ENCODE measurements at places on chromosomes 3 and 15.

GRCh38 chr3:190601622-190602021 is 87.7 kb downstream of the IL1RAP start:
- no peak for DNase-seq

DNA sequence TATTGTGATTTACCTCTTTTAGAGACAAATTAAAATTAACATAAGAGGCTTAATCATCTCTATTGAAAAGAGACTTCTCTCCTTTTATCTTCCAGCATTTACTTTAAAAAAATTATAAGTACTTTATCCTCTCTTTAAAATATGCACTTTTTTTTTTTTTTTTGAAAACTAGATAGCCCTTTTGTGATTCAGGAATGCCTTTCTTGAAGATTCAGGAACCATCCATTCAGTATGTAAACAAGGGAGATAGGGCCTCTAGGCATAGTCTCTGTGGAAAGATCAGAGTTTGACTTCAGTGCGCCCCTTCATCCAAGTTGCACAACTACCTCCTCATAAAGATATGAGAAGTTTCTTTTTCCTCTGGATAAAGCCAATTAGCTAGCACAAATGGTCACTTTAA is 1163.7 kb downstream of the SI start:
- no peak for DNase-seq

DNA sequence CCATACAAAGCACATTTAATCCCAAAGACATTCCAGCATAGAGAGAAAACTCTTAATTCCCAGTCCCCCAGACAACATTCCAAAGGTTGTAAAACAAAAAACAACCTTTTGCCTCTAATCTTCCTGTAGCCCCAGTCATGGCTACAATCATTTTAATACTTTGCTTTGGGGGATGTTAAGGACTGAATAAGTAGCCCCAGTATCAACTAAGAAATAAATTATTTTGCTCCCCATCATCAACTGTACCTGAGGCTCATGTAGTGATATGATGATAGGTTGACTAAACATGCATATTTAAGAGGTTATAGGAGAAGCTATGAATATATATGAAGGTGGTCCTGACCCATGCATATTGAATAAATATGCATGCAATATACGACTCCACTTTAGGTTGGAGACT is 40.6 kb downstream of the PRR20G start:
- no peak for DNase-seq

GRCh38 chr3:102736288-102736974 is 301.6 kb downstream of the ZPLD1 start:
- no peak for DNase-seq

DNA sequence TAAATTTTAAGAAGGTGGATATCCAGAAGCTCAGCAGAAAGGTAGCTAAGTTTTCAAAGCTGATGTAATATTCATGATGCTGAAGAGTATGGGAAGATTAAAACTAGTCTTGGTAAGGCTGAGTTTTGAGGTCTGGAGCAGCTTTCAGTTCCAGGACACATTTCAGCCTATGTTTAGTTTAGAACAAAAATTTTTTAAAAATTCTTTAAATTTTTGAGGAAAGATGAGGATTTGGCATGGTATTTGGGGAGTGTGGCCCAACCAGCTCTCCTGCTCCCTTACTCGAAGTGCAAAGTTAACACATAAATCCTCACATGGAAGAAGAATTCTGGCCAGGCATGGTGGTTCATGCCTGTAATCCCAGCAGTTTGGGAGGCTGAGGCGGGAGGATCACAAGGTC is 1039.1 kb downstream of the NAALADL2 start:
- no peak for DNase-seq

- DNase-seq: no peak
These were observed 27.0 kb upstream of the FSTL1 start for GRCh38 chr3:120477781-120478180.

DNA sequence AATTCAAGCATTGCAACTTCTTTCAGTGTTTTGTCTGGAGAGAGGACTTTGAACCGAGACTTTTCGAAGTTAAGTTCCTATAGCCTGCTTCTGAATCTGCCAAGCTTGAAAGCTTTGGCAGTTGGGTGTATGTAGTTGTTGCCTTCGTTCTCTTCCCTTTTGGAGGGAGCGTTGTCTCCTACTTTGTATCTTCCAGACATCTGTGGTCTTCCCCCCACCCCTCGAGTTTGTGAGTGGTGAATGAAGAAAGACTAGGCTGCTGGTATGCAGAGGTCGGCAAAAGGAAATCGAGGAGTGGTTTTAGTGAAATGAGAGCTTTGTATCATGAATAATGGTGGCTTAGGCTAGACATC is 1.3 kb downstream of the CTNNB1 start:
- no peak for DNase-seq

DNA sequence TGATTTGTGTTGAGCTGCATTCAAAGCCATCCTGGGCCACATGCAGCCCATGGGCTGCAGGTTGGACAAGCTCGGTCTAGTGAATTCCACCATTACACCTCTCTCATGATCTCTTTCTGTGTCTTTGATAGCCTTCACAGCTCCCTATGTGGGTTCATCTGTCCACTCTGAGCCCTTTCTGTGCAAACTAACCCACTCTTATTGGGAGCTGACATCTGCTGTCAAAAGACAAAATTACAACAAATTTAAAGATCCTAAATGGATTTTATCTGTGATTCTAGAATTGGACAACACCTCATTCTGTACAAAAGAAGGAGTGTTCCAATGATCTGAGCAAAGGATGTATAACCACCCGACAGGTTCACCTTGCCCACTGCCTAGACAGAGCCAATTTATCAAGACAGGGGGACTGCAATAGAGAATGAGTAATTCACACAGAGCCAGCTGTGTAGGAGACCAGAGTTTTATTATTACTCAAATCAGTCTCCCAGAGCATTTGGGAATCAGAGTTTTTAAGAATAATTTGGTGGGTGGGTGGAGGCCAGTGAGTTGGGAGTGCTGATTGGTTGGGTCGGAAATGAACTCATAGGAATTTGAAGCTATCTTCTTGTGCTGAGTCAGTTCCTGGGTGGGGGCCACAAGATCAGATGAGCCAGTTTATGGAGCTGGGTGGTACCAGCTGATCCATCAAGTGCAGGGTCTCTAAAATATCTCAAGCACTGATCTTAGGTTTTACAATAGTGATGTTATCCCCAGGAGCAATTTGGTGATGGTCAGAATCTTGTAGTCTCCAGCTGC is 2.6 kb upstream of the XYLB start:
- no peak for DNase-seq

GRCh38 chr3:188432802-188433520 is 279.0 kb downstream of the LPP start:
- DNase-seq: no peak

- no peak for DNase-seq
These were observed 295.3 kb downstream of the RBMS3 start for GRCh38 chr3:29576181-29576580.

GRCh38 chr3:132380920-132381319 is 36.4 kb upstream of the DNAJC13 start:
- DNase-seq: no peak

DNA sequence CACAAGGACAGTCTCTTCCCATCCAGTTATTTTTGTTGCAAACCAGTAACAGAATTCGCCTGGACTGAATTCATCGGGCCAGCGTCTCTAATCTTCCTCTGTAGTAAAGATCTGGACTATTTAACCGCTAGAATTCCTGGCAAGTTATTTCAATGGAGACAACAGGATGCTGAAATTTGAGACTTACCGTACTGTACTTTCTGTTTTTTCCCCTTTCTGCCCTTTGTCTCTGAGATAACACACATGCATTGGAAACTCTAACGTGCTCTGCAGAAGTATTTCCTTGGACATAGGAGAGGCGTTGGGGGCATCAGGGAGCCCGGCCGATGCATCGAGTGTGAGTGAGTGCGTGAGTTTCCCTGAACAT is 61.5 kb downstream of the ASB7 start:
- DNase-seq: no peak

DNA sequence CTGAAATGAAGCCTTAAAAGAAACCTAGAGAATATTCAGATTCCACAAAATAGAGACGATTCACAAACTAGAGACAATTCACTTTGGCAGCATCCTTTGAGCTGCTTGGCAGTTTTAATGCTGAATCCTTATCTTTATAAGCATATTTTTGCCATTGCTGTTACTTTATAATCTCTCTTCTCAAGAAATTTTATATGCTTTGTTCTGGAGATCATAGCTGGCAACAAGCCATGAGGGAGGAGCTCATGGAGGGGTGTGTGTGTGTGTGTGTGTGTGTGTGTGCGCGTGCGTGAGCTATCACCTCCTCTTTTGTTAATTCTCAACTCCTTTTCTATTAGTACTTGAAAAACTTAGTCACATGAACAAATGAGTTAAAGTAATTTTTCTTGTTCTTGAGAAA is 495.0 kb upstream of the RGMA start:
- no peak for DNase-seq

DNA sequence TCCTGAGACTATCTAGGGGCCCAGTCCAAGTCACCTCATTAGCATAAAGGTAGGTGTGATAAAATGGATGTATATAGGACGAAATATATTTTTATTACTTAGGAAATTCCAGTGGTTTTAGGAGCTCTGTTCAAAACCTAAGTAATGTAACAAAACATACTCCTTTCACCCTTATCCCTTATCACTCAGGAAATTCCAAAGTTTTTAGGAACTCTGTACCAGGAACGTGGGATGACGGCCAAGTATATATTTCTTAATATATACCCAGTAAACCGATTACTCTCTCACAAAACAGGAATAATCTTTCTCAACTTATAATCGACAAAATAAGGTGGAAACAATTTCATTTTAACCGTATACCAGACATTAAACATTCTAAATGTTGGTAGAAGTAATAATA is 195.7 kb downstream of the ZPLD1 start:
- no peak for DNase-seq

DNA sequence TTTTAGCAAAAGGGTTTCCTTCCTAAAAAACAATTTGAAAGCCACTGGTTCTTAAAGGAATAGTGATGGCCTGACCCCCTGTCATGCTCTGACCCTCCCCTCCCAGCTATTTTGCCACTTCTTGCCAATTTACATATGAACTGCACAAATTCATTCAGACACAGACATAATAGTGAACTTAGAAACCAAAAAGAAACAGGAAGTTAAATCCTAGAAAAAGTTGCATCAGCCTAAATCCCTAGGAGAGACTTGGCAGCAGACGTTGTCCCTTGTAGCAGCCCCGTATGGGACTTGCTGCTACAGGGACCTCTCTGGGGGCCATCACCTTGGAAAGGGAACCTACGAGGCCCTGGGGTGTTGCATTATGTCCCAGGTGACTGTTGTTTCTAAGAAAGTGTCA is 14.3 kb upstream of the PDE8A start:
- DNase-seq: no peak

DNA sequence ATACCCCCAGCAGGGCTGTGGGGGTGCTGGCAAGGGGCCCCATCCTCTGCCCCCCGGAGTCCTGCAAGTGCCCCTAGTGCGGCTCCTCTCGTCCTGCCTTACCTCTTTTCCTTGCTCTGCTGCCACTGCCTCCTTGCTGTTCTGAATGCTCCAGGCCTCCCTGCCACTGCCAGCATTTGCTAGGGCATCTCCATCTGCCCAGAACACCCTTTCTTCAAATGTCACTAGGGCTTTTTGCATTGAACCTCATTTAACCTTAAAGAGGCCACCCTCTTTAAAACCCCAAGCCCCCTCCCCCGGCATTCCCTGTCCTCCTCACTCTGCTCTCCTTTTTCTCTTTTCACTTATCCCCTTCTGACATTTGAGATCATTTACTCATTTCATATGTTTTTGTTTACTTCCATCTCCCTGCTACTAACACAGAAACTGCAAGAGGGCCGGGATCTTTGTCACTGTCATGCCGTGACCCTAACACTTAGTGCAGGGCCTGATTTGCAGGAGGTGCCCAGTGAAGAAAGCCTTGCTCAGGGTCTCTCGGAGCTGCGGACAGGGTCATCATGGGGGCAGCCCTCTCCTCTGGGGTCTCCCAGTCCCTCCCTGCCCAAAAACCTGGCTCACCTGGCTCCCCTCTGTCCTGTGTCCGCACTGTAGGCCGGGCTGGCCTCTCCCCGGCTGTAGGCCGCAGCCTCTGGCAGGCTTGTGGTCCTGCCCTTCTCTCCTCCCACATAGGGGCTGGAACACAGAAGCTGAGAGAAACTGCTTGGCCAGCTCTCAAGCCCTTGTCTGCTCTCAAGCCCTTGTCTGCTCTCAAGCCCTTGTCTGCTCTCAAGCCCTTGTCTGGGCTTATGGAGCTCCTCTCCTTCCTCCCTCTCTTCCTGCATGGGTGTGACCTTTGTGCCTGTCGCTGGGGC is at the start of gene ACOX2:
Gene ACOX2, minus strand, starts transcription at position 690 of the 911 bp plus-strand sequence. CDS start 2,084 bp downstream, outside the sequence.
- no peak for DNase-seq

- DNase-seq: no peak
These were observed 209.6 kb upstream of the PLSCR5 start for GRCh38 chr3:146814601-146815315.

- DNase-seq: no peak
These were observed 210.2 kb downstream of the ISL2 start for GRCh38 chr15:76546805-76547204.

- DNase-seq: no peak
These were observed 132.7 kb downstream of the EEFSEC start for GRCh38 chr3:128285967-128286321.

DNA sequence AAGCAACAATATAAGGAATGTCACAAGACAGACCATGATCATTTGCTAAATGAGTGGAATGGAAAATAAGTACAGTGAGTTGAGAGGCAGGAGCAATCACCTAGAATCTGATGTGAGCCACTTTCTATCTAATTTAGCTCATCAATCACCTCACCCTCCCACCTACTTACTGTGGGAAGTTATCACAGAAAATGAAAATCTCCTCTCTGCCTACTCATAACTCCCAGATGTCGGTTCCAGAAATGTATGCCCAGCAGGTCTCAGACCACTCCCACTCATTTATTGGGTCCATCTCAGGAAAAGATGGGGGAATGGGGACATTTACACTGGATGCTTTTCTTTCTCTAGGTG is 270.9 kb downstream of the FHIT start:
- DNase-seq: no peak
